GM12865 (cell line): ENCODE measurements at places on chromosomes 7 and 10.

DNA sequence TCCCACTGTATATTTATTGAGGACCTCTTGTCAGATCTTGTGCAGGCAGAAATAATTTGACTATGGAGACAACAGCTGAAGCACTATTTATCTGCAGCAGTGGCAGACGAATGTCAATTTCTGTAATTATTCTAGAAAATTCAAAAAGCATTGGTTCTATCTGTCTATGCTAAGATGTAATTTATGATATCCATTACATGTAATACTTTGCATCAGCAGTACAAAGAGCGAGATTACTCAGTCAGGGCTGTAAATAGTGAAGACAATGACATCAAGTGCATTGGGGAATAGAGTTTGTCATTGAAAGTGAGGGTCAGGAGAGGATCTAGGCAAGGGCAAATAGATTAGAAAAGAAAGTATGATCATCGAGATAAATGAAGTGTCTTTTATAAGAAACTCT, 508.2 kb downstream of the ZWINT start:
- DNase-seq = no peak

DNA sequence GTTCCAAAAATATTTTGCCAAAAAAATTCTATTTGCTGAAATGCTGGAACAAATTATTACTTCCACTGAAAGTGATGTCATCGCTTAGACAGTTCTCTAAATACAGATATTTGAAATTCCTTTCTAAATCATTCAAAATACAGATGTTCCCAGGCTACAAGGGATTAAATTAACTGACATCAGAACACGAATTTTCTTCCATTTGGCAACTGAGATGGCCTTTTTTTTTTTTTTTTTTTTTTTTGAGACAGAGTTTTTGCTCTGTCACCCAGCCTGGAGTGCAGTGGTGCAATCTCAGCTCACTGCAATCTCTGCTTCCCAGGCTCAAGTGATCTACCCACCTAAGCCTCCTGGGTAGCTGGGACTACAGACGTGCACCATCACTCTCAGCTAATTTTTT, 57.0 kb downstream of the P4HA1 start:
- DNase-seq = no peak

- no peak for DNase-seq
These were observed 107.0 kb downstream of the HIP1 start for GRCh38 chr7:75631711-75632110.

- no peak for DNase-seq
These were observed 657.0 kb downstream of the DNAJB9 start for GRCh38 chr7:109226699-109227098.

DNA sequence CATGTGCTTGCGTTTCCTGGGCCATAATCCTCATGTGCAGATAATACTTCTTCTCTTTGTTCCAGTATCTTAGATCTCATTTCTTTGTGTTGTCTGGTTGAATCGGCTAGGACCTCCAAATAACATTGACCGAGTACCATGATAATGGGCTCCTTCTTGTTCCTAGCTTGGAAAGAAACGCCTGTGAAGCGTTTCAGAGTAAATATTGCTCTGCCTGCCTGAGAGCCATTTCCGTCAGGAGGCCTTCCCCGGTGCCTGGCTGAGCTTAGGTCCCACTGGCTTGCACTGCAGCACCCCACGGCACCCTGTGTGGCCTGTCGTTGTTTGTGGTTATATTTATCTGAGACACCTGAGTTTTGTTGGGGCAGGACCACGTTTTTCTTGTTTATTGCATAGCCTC, 17.7 kb downstream of the FOXK1 start:
- no peak for DNase-seq

DNA sequence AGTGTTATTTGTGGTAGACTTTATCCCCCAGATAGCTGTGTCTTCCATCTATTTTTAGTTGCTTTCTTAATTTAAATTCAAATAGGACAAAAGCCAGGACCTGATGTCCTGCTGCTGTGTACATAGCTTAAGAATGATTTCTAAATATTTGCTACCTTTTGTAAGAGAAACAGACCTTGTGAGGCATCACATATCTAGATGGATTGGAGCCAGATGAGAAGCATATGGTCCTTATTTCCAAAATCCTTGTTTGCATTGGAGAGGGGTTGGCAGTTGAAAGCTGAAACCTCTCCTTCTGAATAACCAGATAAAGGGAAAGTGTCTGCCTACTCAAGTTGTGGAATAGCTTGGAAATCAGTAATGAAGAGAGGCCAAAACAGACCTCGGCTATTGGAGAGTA, 50.7 kb upstream of the AMPH start:
- DNase-seq = no peak

DNA sequence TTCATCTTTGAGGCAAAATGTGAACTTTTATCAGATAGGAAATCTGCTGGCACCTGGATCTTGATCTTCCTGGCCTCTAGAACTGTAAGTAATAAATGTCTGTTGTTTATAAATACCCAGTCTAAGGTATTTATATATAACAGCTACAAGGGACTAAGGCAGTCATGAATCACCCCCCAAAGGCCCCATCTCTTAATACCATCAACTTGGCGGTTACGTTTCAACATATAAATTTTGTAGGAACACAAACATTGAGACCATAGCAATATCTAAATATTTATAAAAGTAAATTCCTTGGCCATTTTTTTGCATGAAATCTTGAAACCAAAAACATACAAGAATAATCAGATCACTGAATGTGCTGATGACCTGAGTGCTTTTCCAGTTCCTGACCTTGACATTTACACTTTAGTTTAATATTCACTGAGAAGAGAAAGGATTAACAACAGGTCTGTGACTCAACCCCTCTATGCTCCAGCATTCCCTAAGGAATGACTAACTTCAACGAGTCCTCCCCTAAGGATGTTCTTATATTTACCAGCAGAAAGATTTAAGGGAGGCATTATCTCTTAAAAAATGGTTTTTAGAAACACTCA, 1438.5 kb upstream of the CELF2 start:
- DNase-seq = no peak

DNA sequence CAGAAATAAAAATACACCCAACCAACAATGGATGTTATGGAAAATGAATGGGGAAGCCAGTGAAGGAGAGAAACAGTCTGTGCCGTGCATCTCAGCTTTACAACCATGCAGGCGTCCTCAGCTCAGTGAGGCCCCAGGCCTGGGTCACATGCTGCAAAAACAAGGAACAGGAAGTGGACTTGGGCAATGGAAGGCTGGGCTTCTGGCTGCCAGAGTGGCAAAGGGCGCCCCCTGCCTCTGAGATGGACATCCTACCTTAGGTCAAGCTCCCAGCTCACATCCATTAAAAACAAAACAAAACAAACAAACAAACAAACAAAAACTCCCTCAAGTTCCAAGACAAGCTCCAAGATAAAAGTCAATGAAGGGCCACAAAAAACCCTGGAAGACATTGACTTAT, 54.7 kb upstream of the AFAP1L2 start:
- DNase-seq = peak; percentile 67

GRCh38 chr7:96233084-96233483, 88.8 kb downstream of the SLC25A13 start:
- DNase-seq = no peak

GRCh38 chr7:3374239-3374638, 73.2 kb downstream of the SDK1 start:
- DNase-seq = no peak

GRCh38 chr10:5971315-5971832, 6.0 kb downstream of the IL15RA start:
- peak; percentile 53 for DNase-seq

GRCh38 chr10:102261196-102261595, 15.9 kb downstream of the GBF1 start:
- no peak for DNase-seq

GRCh38 chr10:110530131-110530831, 32.6 kb downstream of the DUSP5 start:
- no peak for DNase-seq

- DNase-seq = no peak
These were observed 17.1 kb downstream of the IKZF1 start for GRCh38 chr7:50321487-50322067.

DNA sequence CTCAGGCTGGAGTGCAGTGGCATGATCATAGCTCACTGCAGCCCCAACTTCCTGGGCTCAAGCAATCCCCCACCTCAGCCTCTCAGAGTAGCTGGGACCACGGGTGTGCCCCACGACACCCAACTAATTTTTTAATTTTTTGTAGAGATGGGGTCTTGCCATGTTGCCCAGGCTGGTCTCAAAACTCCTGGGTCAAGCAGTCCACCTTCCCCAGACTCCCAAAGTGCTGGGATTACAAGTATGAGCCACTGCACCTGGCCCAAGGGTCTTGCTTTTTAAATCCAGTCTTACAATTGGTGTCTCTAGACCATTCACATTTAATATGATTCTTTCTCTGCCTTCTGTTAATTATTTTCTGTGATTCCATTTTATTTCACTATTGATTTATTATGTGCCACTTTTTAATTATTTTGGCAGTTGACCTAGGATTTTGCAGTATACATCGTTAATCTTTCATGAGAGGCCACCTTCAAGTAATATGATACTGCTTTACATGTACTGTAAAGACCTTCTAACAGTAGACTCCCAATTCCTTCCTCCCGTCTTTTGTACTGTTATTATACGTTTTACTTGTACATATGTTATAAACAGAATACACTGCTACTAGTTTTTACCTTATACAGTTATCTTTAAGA, 18.7 kb downstream of the MMP21 start:
- DNase-seq = no peak

- DNase-seq = no peak
These were observed 113.3 kb downstream of the DOCK4 start for GRCh38 chr7:112092709-112093395.

DNA sequence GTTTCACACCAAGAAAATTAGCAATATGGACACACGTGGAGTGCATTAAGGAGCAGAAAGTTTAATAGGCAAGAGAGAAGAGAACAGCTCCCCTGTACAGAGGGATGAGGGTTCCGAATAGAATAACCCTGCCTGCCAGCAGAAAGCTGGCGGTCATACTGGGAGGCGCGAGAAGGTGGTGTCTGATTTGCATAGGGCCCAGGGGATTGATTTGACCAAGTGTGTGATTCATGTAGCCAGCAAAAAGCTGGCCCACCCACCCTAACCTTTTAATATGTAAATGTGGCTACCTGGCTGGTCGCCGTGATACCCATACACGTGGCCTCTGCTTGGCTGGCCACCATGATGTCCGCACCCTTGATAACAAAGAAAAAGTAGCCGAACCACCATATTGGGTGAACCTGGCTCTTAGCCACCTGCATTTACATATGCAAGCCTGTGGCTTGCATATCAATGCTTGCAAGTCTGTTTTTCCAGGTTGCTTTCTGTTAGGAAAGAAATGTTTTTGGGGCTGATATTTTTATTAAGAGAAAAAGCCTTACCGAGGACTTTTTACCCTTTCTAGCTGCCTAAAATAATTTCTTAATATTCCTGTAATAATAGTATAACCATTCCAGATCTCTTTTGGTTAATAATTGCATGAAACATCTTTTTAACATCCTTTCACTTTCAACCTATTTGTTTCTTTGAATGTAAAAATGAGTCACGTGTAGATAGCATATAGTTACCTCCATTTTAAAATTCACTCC, 20.5 kb upstream of the VWDE start:
- no peak for DNase-seq

DNA sequence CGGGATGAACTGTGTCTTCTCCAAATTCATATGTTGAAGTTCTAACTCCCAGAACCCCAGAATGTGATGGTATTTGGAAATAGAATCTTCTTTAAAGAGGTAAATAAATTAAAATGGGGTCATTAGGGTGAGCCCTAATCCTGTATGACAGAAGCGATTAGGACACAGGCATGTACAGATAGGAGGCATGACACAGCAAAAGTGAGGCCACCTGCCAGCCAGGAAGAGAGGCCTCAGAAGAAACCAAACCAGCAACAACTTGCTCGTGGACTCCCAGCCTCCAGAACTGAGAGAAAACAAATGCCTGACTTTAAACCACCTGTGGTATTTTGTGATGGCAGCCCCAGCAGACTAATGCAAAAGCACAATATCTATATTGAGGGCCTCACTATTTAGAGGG, 214.3 kb downstream of the NEBL start:
- no peak for DNase-seq

DNA sequence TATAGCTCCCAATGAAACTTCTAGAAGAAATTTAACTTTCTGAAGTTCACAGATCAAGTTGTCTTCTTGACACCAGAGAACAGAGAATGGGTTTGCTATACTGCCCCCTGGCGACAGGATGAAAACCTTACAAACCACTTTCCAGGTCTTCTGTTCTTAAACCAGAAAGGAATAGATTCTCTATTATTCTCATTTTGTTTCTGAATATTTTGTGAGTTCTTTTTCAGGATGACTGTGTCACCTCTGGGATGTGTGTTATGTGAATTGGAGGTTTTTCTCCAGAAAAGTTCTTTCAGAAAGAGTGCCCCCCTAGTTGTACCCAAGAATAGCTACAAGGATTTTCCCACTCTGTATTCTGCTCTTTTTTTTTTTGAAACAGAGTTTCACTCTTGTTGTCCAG, 6.3 kb downstream of the IFT22 start:
- DNase-seq = peak; percentile 78

DNA sequence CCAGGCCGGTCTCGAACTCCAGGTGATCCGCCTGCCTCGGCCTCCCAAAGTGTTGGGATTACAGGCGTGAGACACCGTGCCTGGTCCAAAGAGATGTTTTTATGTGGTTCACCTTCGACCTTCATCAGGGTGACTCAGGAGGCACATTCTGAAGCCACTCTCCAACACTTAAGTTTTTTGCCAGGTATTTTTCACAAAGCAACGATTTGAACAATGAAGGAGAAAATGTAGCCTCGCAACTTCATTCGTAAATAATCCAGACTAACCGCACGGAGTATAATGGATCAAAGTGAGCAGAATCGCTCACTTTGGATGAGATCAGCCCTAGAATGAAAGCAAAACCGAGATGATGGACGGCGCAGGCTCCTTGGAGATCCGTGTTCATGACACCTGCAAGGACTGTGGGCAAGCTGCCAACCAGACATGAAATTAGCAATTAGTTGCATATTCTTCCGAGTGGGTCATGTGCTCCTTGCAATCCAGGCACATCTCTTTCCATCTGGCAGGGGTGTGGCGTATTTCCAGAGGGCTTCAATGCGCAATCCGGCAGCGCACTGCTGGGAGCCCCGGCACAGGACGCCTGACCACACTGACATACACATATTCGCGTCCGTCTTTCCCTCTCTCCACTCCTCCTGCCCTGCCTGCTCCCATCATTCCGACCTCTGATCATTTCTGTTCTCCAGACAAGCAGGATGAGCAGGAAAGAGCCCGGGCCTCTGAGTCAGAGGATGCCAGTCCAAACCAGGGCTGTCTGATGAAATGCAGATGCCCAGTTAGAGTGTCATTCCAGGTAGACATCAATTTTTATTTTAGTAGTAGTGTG, 148.4 kb downstream of the KLF6 start:
- no peak for DNase-seq

DNA sequence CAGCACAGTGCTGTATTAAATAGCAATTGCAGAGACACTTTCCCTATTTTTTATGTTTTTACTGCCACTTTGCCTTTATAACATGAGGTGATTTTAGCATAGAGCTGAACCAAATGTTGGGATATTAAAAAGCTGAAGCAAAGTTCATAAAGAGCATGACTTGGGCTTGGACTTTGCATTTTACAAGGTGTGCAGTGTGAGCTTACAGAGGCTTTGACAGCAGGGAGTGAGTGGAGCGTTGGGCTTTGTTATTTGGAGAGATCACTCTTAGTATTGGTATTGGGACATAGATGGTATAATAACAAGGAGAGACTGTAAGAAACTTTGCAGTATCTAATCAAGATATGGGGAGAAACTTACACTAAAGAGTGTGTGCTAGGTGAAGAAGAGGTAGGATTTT, 449.1 kb downstream of the AUTS2 start:
- DNase-seq = no peak
